ENCODE measurements at places on chromosomes 16 and 17.

DNA sequence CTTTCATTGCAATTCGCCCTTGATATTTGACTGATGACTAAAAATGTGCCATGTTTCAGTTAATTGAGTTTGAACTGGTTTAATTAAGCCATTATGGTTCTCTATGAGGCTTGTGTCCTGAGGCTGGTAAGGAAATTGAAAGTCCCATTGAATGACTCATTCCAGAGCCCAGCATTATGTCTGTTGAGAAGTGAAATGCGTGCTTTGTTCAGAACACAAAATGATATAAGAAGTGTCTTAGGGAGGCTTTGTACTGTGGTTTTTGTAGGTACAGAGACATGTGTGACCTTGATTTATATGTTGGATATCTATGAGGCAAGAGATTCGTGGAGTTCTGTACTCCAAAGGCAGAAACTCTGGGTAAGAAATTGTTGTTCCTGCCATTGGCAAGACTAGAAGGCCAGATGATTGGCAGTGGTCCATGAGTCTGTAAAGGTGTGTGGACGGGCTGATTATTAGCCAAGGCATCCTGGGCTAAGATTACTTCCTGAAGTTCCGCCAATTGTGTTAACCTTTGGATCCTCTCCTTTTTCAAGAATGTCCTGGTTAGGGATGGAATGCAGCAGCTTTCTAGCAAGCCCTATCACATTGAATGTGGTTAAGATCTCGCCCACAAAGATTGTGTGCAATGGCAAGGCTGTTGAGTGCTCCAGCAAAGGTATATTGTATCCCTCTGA lies 103.7 kb downstream of the NPIPB5 start:
- DNase-seq, result no peak

DNA sequence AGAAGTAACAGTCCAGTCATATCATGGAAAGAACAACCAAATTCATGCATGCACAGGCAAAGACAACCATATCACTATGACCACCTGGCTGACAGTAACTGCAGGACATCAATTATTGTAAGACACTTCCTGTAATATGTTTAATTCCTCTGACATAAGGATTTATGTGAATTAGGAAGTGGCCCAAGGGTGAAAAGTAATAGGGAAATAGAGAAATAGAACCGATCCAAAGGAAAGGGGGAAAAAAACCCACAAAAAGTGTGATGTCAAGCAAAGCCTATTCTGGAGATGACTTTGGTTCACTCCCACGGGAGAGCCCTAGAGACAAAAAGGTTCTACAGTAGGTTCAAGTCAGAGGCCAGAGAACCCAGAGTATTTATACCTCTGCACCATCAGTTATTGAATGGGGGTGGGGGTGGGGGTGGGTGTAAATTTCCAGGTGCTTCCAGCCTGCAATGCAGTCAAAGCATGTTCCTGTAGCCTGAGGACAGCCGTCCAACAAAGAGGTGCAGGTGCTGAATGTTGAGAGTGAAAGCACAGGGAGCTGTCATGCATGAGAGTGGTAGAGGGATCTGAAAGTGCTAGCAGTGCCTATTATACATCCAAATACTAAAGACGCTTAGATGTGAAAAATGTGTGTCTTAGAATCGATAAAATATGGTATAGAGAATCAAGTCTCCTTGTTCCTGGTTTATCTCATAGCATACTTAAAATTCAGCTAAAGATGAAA lies 95.6 kb upstream of the HLF start:
- DNase-seq, result no peak

GRCh38 chr17:4969551-4970173 lies 2.0 kb upstream of the SPAG7 start:
- DNase-seq, result no peak

GRCh38 chr17:67718325-67718941 lies 697 bp downstream of the NOL11 start:
- no peak for DNase-seq

DNA sequence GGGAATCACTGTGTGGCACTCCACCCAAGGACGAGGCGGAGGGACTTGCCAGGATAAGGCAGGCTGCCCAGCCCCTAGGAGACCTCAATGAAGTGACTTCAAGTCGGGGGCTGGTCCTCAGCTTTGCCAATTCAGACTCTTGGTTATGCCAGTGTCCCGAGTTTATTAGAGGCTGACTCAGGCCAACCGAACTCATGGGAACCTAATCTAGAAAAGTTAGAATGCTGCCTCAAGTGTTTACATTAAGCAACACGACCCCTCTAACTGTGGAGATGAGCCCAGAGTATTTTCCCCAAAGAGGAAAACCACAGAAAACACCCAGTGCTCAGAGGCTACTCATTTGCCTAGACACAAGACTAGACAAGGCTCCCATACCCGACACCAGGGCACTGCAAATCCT lies 1.1 kb upstream of the TEKT3 start:
- DNase-seq, result no peak

- DNase-seq, result no peak
Observed at GRCh38 chr17:49618028-49618611, 42.4 kb downstream of the NXPH3 start.

GRCh38 chr17:42270170-42270535 lies 6.0 kb downstream of the STAT5B start:
- no peak for DNase-seq

DNA sequence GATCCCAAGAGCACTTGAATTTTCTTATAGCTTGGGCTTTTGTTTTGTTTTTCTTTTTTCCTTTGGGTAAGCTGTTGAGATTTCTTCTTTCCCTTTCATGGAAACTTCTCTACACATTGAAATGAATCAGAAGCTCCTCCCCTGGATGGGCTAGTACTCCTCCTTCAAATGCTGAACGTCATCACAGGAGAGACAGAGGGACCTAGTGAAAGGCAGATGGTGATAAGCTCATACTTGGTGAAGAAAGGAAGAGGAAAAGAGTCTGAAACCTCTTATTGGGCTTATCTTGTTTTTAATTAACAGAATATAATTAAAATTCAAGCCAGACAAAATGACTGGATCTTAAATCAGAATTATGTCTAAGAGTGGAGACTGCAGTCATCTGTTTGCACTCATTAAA lies 147.3 kb downstream of the SNX11 start:
- no peak for DNase-seq

GRCh38 chr17:57699751-57700219 lies 45.3 kb downstream of the CCDC182 start:
- no peak for DNase-seq

GRCh38 chr17:81380131-81380530 lies 15.1 kb upstream of the BAHCC1 start:
- no peak for DNase-seq

- no peak for DNase-seq
Observed at GRCh38 chr17:78659546-78659945, 82.3 kb upstream of the DNAH17 start.

DNA sequence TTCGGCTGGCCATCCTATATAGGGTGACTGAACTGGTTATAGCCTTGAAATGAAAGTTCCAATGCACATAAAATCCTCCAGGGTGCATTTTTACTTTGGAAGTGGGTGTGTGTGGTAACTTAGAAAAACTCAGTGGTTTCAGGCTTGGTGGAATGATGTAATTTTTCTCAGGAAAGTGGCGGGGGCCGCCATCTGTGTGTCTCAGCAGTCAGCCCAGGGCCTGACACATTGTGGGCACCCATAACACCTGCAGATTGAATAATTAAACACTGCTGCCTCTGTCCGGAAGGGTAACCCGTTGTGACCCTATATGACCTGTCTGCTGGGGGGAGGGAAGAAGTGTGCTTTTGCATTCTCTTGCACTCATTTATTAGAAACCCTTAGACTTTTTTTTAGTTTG lies 2.2 kb upstream of the PDP2 start:
- peak; percentile 72 for DNase-seq

DNA sequence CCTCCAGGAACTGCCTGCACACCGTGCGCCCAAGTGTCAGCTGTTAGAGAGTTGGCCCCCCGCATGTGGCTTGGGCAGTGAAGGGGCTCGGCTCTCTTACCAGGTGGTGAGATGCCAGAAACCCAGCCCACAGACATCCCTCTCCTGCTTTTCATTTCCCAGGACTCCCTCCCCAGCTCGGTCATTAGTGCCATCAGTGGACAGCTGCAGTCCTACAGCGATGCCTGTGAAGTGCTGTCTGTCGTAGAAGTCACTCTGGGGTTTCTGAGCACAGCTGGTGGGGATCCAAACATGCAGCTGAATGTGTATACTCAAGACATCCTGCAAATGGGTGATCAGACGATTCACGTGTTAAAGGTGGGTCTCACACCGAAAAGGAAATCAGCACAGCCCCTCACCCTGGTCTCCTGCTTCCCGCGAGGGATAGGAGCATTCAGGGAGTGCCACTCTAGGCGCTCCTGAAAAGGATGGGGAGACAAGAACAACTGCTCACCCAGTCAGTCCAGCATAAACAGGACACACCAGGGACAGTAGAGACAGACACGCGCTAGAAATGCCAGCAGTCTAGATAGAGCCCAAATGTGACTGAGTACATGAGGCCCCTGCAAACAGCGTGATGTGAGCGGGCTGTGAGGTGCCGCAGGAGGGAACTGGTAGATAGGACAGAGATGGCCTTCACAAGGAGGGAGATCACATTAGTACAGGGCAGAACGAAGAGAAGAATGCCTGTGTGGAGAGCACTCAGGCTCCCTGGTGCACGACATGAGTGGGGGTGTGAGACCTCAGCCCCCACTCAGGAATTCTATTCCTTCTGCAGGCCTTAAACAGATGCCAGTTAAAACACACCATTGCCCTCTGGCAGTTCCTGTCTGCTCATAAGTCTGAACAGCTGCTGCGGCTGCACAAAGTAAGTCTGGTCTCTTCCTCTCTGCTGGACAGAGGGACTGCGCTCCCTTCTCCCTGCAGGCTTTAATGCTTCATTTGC lies 25.7 kb upstream of the ENDOV start:
- DNase-seq, result no peak

DNA sequence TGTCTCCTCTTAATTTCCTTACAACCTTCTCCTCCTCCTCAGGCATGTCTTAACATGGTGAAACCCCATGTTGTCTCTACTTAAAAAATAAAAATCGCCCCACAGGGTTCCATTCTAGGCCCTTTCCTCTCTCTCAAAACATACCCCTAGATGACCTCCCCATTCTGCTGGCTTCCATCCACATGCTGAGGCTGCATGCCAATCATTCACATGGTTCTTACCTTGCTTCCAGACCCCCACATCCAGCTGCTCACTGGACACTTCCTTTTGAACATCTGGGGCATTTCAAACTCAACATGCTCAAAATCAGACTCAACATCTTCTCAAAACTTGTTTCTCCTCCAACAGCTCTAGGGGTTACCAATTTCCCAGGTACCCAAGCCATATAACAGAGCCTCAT lies 12.4 kb upstream of the CTCF start:
- no peak for DNase-seq

DNA sequence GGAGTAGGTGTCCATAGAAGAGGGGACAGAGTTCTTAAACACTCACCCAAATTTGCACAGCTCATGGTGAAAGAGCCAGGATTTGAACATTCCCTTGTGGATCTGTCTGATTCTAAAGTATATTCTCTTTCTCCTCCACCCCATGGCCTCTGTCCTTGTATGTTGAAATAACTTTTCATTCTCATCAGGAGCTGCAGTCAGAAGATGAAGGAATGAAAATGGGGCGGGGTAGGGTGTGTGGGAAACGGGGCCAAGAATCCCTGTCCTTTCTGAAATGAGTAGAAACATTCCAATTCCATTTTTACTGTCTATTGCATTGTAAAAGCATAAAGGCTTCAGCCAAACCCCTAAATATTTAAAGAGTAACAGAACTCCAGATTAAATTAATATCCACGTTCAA lies 42.8 kb downstream of the NOG start:
- DNase-seq, result no peak

- peak; percentile 31 for DNase-seq
Observed at GRCh38 chr16:57883480-57883879, 81.2 kb upstream of the KIFC3 start.

- DNase-seq, result no peak
Observed at GRCh38 chr16:60675022-60675421, 1361.2 kb downstream of the CDH8 start.

GRCh38 chr16:65781855-65782254 lies 584.6 kb upstream of the CDH5 start:
- no peak for DNase-seq

- DNase-seq, result no peak
Observed at GRCh38 chr16:55559933-55560516, 6.5 kb upstream of the CAPNS2 start.

DNA sequence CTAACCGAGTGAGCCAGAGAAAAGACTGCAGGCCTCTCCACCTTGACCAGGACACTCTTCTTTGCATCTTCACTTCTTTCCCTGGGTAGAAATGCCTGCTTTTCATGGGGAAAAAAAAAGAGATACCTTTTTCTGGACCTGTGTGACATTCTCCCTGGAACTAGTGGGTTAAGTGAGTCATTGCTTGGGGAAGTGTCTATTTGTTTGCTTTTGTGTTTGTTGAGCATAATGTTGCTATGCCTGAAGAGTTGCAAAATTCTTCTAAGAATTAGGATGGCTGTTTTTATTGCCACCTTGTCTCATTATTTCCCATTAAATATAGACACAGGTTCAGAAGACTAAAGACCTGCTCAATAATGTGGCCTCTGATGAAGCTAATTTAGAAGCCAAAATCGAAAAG lies 18.8 kb downstream of the CLUAP1 start:
- DNase-seq, result no peak

DNA sequence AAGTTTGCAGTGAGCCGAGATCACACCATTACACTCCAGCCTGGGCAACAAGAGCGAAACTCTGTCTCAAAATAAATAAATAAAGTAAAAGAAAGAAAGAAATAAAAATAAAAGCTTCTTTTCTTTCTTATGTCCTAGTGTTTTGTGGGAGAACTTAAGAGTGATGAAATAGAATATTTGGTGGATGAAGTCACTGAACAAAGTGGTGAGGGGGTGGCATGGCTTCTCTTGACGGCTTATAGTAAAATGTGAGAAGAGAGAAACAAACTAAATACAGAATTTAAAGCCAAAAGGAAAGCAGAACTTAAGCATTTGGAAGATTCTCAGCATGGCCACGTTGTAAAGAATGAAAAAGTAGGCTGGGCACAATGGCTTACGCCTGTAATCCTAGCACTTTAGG lies 15.3 kb downstream of the SGF29 start:
- no peak for DNase-seq

DNA sequence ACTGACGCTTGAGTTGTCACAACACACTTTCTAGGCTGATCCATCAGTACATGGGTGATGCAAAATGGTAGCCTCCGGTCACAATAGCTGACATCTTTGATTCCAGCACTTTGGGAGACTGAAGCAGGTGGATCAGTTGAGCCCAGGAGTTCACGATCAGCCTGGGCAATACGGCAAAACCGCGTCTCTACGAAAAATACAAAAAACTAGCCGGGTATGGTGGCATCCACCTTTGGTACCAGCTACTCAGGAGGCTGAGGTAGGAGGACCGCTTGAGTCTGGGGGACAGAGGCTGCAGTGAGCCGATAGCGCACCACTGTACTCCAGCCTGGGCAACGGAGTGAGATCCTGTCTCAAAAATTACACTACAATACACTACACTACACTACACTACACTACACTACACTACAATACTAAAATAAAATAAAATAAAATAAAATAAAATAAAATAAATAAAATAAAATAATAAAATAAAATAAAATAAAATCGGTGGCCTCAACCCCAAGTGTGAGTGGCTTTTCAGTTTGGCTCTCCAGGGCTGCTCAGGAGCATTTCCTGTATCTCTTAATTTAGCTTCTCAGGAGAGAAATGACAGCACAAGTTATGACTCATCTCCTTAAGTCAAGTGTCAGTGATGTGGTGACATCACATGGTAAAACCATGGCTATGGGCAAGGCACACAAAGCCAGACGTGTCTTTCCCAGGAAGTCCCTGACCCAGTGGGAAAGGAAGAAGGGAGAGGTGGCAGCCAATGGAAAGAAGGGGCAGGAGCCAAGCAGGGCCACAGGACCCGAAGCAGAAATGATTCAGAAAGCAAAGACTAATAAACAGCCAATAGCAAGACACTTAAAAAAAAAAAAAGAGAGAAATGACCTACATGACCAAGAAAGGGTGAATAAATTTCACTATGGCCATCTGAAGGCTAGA lies 75.3 kb upstream of the TBC1D3K start:
- DNase-seq, result no peak

Measured in posterior cingulate gyrus (tissue), 11 donors.